Epithelial cell of proximal tubule (primary cell): ENCODE measurements at places on chromosomes 7 and 10. TPM values are rescaled to one million over a fixed set of nuclear protein-coding genes. Genes with fewer than 3 reads are reported as not detected.

POU6F2 gene
- total RNA-seq: not detected in 2 replicates

STEAP4 gene
- total RNA-seq: 0.52 and 0.80 TPM in 2 replicates

C7orf57 gene
- total RNA-seq: 0.22 TPM in 1 of 2 replicates, not detected in the other

GDF2 gene
- not detected in 2 replicates for total RNA-seq

GNGT1 gene
- total RNA-seq: not detected in 2 replicates

PVRIG gene
- total RNA-seq: not detected in 2 replicates

MALRD1 gene
- 0.06 TPM in 1 of 2 replicates, not detected in the other for total RNA-seq

PGAM2 gene
- total RNA-seq: not detected in 2 replicates

NME8 gene
- not detected in 2 replicates for total RNA-seq

TRIM56 gene
- total RNA-seq: 9.2 and 9.4 TPM in 2 replicates

ADK gene
- 39.4 and 54.9 TPM in 2 replicates for total RNA-seq

ZNF467 gene
- 0.07 and 0.12 TPM in 2 replicates for total RNA-seq

CYP51A1 gene
- 74.8 and 149 TPM in 2 replicates for total RNA-seq

GRM3 gene
- not detected in 2 replicates for total RNA-seq

MLLT10 gene
- total RNA-seq: 15.5 and 15.8 TPM in 2 replicates

CACNB2 gene
- not detected in 2 replicates for total RNA-seq

ASZ1 gene
- total RNA-seq: not detected in 2 replicates

PWWP2B gene
- 11.0 and 14.9 TPM in 2 replicates for total RNA-seq

NXPH1 gene
- not detected in 2 replicates for total RNA-seq

SMKR1 gene
- total RNA-seq: 0.94 TPM in 1 of 2 replicates, not detected in the other

NAPEPLD gene
- total RNA-seq: 4.6 and 5.8 TPM in 2 replicates
